ENCODE measurements at places on chromosomes 1 and 21.

DNA sequence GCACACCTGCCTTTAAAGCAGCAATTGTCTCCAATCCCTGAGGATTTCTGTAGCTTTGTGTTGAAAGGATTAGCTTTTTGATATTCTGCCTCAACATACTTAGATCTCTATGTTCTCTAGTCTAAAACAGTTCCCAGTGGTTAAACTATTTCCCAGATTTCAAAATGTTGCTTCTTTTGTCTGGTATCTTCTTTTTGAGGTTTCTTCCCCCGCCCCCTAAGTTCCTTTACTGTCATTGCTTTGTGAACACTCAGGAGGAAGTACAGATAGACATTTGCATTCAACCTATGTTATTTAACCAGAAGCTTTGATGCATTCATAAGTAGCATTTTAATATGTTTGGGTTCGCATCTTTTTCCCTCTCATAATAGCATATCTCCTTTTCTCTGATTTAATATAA is 33.5 kb downstream of the CYYR1 start:
- no peak for DNase-seq

- DNase-seq, result peak; percentile 92
Measured at GRCh38 chr1:209815931-209816341, 10.0 kb upstream of the IRF6 start.

DNA sequence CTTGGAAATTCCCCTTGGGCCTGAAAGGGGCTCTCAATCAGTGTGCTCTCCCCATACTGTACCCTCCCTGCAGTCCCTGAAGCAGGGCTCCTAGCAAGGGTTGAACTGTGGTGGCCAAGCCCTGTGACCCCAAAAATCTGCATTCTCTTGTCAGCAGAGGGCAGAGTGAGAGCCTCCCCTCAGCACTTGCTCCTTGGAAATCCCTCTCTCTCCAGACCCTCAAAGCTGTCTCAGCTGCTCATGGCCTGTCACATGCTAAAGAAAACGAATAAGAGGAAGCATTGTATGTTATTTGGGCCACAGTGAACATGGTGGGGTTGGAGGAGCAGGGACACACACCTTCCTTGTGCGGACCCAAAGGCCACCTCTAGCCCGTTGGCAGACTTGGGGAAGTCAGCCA is 47.2 kb upstream of the SYNC start:
- no peak for DNase-seq

- no peak for DNase-seq
Measured at GRCh38 chr1:15656464-15656863, 27.7 kb upstream of the PLEKHM2 start.

DNA sequence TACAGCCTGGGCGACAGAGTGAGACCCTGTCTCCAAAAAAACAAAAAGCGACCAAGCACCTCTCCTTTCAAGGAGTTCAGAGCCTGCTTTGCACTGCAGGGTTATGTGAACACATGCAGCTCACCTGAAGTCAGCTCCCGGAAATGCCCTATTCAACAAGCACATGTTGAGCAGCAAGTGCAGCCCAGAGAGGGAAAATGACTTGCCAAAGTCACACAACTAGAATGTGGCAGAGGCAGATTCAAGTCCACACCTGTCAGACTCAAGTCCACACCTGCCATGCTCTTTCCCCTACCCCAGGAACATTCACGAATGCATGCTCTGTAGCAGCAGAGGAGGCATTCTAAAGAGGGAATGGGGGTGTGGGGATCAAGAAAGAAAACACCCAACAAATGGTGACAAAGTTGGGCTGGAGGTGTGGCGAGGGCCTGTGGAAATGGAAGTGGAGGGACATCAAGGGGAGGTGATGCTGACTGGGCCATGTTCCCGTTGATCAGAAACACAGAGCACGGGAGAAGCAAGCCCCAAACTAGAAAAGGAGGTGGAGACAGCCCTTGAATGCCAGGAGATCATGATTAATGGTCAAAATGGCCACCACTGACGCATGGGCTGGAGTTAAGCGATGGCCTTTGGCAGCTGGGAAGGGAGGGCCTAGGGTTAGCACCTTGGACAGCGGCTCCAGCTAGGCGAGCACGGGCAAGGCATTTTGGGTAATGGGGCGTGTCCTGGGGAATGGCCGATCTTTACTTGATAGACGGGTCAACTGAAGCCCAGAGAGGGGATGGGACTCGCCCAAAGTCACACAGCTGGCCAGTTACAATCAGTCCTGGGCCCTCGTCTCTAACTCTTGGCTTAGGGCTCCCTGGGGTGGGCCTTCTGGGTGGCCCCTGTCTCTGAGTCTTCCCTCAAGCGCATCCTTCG is 21.5 kb downstream of the RAP1GAP start:
- no peak for DNase-seq

GRCh38 chr1:35554266-35555211 is 2.7 kb downstream of the KIAA0319L start:
- no peak for DNase-seq

DNA sequence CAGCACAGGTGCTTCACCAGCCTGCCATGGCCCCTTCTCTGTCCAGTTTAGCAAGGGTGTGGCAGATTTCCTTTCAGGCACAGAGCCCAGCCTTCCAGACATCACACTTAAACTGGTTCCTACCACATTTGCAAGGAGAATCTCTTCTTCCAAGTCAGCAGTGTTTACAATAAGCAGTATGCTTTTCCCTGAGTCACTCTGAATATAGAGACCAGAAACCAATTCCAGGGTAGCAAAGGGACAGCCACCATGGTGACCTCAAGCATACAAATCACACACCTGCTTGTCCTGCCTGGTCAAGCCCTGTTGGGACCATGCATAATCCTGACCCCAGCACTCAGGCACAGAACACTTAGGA is 8.7 kb upstream of the CBR3 start:
- no peak for DNase-seq

- DNase-seq, result peak; percentile 69
Measured at GRCh38 chr1:229258031-229258756, 12.7 kb upstream of the RAB4A start.

GRCh38 chr1:226884966-226885820 is 14.8 kb downstream of the PSEN2 start:
- no peak for DNase-seq

DNA sequence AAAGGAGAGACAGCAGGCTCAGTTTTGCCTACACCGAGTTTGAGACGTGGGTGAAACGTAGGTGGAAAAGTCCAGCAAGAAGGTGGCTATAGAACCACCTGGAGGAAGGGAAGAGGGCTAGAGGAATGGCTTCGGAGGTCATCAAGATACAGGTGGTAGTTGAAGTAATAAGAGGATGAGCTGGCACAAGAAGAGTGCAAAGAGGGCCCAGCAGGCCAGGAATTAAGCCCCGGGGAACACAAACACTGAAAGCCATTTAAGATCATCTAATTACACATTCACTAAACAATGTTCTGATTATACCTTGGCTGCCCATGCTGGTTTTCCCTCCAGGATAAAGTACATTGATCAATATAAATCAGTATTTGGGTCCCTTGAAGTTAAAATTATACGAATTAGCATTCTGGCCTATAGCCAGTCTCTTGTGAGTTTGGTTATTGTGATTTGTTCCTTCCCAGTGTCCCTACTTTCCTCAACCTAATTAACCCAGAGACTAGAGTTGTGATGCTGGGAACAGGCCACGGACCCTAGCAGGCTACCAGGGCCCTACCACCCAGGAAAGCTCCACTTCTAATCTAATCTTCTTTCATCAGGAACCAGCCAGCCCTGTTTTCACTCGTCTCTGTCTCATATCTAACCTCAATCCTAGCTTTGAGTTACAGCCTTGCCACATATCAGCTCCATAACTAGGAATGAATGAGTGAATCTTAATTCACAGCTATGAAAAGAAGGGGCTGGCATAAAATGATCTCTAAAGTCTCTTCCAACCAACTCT is 26.4 kb upstream of the PPP1R15B start:
- DNase-seq, result no peak

- DNase-seq, result no peak
Measured at GRCh38 chr1:191240925-191241324, 763.3 kb upstream of the BRINP3 start.

- no peak for DNase-seq
Measured at GRCh38 chr1:62265956-62266935, 53.0 kb downstream of the KANK4 start.

- no peak for DNase-seq
Measured at GRCh38 chr1:55593298-55593697, 378.1 kb upstream of the USP24 start.

- no peak for DNase-seq
Measured at GRCh38 chr1:156062189-156062588, 1.2 kb downstream of the RAB25 start.

DNA sequence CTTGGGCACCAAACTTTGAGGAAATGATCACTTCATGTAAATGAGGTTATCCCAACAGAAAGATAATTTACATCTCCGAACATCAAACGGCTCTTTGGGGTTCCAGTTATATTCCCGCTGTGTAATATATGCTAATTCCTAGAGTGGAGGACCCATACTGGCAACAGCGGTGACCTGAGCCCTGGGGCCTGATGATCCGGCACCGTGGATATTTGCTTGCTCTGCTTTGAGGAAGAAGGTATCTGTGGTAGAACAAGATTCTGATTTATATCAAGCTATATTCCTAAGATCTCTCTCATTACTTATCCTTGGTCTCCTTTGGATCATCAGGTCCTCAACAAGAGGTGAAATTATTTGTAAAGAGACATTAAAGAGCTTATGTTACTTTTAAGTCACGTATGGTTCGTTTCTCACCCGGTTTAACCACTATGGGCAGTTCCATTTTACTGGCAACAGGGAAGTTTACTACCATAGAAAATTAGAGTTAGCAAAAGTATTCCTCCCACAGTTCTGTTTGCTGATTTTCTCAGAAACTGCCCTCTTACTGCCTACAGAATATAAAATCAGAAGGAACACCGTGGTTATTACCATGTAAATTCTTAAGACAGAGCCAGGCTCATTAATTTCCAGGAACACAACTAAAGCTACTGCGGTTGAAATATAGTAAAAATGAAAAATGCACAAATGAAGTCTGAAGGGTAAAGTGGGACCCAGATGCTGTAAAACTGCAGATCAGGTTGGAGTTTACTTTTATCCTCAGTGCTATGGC is 56.7 kb downstream of the MRPL39 start:
- DNase-seq, result no peak

DNA sequence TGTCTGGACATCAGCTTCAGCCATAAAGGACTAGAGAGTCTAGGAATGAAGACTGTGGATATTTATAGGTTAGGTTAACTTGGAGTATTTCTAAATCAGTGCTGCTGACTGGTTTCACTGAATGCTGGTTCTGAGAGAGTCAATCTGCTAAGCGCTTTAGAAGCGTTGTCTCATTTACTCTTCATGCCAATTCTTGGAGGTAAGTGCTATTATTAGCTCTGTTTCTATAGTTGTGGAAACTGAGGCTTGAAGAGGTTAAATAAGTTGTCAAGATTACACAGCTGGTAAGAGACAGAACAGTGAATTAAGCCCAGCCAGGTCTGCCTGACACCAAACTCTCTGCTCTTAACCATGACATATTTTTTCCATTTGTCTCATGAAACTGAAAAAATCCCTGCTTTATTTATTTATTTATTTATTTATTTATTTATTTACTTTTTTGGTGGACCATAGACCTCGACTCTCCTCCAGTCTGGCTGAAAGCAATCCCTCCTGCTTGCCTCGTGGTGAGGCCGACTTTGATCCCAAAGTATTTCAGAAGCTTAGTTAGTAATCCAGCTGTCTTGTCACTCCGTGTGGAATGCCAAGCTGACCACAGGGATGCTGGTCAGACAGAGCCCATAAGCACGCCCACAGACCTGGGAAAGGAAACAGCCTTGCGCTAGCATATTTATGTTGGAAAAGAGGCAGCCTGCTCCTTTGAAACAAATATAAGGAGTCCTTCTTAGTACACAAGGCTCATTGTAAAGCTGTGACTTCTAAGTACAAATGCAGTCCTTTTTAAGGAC is 16.9 kb downstream of the NTMT2 start:
- no peak for DNase-seq

- no peak for DNase-seq
Measured at GRCh38 chr1:209107535-209107934, 476.0 kb upstream of the CAMK1G start.

DNA sequence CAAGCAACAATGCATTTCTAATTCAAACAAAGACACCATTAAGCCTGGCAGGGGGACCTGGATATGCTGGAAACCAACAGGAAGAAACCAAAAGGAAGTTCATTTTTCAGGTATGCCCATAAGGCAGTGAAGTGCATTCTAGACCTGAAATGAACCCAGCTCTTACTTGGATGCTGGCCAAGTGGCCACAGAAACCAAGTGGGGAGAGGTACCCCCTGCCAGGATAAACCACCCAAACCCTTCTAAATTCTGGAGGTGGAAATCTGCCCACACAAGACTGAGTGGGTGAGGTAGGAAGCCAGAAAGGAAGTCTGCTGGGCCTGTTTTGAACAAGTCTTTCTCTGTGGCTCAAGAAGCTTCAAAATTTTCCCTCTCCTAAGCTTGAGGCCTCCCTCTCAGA is 2.6 kb downstream of the CD5L start:
- DNase-seq, result no peak

DNA sequence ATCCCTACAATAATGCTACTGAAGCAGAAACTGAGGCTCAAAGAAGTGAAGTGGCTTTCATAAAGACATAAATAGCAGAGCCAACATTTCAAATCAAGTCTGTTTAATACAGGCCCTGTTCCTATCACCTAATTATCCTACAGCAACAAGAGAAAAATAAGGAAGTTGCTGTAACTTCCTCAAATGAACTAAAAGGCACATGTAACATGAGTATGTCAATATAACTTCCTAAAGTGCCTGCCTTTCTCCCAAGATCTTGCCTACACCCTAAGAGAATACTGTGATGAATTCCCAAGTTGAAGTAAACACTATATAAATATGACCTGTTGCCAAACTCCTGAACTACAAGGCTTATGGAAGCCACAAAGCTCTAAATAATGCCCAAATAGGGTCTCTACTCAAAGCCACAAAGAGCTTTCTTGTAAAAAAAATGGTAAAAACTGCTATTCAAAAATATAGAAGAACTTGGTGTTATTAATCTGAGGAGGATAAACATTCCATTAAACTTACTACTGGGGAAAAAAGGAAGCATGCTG is 8.6 kb downstream of the BEND5 start:
- no peak for DNase-seq

DNA sequence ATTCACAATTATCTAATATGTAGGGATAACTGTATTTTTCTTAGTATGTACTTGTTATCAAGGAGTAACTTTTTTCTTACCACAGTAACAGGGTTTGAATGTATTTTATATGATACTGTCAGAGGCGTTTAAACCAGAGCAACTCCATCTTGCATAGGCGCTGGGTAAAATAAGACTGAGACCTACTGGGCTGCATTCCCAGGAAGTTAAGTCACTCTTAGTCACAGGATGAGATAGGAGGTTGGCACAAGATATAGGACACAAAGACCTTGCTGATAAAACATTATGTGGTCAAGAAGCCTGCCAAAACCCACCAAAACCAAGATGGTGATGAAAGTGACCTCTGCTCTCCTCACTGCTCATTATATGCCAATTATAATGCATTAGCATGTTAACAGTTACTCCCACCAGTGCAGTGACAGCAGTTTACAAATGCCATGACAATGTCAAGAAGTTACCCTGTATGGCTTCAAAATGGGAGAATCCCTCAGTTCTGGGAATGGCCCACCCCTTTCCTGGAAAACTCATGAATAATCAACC is 64.8 kb downstream of the RPE65 start:
- DNase-seq, result no peak

Measured in NCI-H1694 treated with DMSO at 0.1 percent for 48 hours (cell line).